CD4-positive, alpha-beta memory T cell (primary cell): ENCODE measurements at places on chromosomes 1 and 21. TPM values are rescaled to one million over a fixed set of nuclear protein-coding genes. Genes with fewer than 3 reads are reported as not detected.

CYYR1 gene
- polyA plus RNA-seq, result not detected

USH2A gene
- not detected for polyA plus RNA-seq

COG2 gene
- polyA plus RNA-seq, result 30.7 TPM

LIN28A gene
- polyA plus RNA-seq, result not detected

- DNase-seq, result no peak
Observed at GRCh38 chr1:2277741-2278488, 49.8 kb downstream of the SKI start.

DNA sequence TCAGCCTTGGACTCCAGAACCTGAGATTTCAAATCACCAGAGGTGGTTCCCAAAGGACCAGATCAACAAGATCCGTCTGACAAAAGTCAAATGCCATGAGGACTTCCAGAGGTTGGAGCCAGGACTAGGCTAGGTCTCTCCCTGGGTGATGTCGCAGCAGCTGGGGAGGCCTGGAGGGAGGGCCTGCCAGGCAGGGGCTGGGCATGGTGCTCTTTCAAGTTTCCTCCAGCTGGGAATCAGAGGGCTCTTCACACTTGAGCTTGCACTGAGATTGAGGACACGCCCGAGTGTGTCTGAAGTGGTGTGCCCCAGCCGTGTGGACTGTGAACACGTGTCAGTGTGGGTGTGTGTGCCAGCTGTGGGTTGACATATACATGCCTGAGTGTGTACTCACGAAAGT, 21.3 kb upstream of the RSPO1 start:
- DNase-seq, result no peak

DNA sequence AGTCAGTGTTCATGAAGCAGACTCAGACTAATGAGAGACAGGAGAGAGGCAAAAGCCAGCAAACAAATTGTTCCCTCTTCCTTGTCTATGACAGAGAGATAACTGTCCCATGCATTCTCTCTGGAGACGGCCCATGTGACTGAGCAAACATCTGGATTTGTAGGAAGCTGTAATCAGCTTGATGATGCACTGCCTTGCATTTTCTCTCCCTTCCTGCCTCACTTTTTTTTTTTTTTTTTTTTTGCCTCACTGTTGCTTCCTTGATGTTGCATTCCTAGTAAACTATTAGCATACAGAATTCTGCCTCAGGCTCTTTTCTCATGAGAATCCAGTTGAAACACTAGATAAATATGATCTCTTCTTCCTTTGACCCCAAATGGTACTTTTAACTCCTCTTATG, 134.5 kb downstream of the HHIPL2 start:
- DNase-seq, result no peak

GRCh38 chr1:200653022-200653462, 16.7 kb downstream of the DDX59 start:
- no peak for DNase-seq
